ENCODE measurements at places on chromosomes 1 and 21.

GRCh38 chr1:84700070-84700469 is 9.8 kb upstream of the SSX2IP start:
- no peak overlapping the region for H3K4me3 ChIP-seq
- H3K4me1 ChIP-seq, result peaks cover 36% of the 10 kb centered on the region
- DNase-seq, result no peak
- H3K36me3 ChIP-seq, result no peaks in the 10 kb centered on the region

GRCh38 chr1:25804244-25804963 is 4.4 kb downstream of the SELENON start:
- peaks cover 66% of the 10 kb centered on the region for H3K4me1 ChIP-seq
- H3K27me3 ChIP-seq, result no peaks in the 10 kb centered on the region
- no peak overlapping the region for H3K4me3 ChIP-seq
- H3K36me3 ChIP-seq, result no peaks in the 10 kb centered on the region
- peak overlapping the region; percentile 68 for H3K27ac ChIP-seq

DNA sequence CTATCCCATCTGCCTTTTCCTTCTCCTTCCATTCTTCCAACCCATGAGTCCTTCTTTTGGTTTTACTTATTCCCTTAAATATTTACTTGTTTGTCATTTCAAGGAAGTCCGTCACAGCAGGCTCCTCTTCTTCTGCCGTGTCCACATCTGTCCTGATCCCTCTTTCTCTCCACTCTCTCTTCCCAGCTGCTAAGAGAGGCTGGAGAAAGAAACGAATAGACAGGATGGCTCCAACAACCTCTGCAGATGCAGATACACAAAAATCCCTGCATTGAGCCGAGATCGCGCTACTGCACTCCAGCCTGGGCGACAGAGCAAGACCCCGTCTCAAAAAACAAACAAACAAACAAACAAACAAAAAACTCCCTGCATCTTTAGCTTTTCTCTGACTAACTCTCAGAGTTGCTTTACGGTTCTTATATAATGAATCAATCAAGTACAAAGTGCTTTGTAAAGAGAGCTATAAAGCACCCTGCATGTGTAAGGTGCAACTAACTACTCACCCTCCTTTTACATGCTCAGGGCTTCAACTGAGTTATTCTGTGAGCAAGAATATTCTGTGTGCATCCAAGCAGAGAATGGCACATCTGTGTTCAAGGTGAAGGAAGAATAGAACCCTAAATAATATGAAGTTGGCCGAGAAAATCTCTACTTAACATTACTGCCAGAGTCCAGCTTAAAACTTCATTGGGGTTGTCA is 3.8 kb upstream of the SAMD13 start:
- H3K4me3 ChIP-seq, result peak overlapping the region; percentile 65
- H3K36me3 ChIP-seq, result no peaks in the 10 kb centered on the region
- H3K27me3 ChIP-seq, result no peaks in the 10 kb centered on the region
- H3K27ac ChIP-seq, result peak overlapping the region; percentile 77

DNA sequence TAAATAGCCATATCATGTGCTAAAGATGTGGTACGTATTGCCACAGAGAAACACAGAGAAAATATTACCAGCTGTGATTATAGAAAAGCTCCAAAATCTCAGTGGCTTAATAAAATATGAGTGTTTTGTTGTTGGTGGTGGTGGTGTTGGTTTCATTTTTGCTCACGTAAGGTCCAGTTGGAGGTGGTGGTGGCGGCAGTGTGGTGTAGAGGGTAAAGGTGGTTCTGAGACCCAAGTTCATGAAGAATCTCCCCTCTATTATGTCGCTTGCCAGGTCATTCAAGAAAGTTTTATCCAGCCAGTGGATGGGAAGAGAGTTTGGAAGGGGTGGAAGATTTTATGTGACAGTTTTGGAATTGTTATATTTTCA is 217.6 kb upstream of the SAMSN1 start:
- H3K36me3 ChIP-seq, result no peaks in the 10 kb centered on the region
- DNase-seq, result no peak
- no peaks in the 10 kb centered on the region for H3K4me1 ChIP-seq
- no peak overlapping the region for H3K4me3 ChIP-seq
- H3K27ac ChIP-seq, result no peak overlapping the region

DNA sequence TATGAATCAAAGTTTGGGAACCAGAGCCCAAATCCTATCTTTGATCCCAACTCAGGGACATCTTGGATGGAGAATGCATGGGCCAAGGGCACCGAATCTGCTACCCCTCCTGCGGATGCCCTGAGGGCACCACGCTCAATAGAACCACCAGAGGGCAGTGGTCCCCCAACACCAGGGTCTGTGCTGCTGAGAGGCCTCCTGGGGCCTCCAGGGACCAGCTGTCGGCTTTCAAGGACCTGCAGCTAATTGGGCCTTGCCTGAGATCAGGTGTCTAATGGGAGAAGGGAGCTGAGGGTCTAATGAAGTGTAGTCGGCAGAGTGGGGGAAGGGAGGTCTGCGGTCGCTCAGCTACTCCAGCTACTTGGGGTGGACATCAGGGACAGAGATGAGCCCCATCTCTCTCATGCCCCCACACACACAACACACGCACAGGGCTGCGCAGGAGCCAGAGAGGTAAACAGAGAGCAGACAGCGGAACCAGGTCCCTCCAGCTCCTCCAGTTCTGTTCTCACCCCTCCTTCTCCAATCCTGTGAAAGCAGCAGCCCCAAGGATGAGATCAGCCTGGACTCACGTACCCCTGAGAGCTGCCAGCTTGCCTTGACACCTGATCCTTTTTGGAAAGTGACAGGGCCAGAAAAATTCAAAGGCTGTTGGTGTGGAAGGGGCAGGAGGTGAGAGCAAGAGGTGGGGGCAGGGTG is 34.9 kb upstream of the PPP1R15B start:
- peaks cover 58% of the 10 kb centered on the region for H3K4me1 ChIP-seq
- no peak overlapping the region for H3K27ac ChIP-seq
- no peak for DNase-seq
- H3K27me3 ChIP-seq, result no peaks in the 10 kb centered on the region
- H3K36me3 ChIP-seq, result peaks cover 22% of the 10 kb centered on the region

DNA sequence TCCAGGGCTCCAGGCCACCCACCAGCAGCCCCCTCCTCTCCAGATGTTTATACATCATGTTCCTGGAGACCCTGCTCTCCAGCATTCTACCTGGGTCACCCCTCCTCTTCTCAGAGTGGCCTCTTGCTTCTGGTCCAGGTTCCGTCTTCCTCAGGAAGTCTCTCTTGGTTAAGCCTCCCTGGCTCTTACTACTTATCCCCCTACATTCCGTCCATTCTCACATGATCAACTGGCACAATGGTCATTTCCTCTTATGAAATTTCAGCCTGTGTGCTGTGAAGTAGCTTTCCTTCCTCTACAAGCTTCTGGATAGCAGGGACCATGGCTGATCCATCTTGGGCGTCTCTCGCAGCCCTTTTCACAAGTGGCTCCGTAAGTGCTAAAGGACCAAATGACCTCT is 33.9 kb upstream of the ATP2B4 start:
- no peaks in the 10 kb centered on the region for H3K36me3 ChIP-seq
- no peaks in the 10 kb centered on the region for H3K27me3 ChIP-seq
- H3K4me1 ChIP-seq, result peaks cover 8% of the 10 kb centered on the region
- no peak for DNase-seq

GRCh38 chr21:43733529-43734071 is 14.7 kb downstream of the PDXK start:
- no peaks in the 10 kb centered on the region for H3K27me3 ChIP-seq
- H3K4me3 ChIP-seq, result no peak overlapping the region
- peaks cover 54% of the 10 kb centered on the region for H3K4me1 ChIP-seq
- H3K36me3 ChIP-seq, result peaks cover 8% of the 10 kb centered on the region
- H3K27ac ChIP-seq, result peak overlapping the region; percentile 7

DNA sequence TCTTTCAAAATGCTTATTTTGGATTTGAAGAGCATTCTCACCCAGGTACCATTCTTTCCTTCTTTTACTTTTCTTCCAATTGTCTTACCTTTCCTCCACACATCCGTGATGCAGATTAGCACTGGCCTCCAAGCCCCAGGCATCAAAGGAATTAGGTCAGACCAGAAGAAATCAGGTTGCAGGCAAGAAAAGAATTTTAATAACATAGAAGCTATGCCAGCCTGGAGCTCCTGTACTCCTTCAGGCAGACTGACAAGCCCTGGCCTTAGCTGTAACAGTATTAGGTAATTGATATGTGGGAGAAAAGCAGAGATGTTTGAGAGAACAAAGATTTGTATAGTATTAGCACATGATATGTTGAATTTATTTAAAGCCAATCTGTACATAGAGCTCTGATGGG is 390.4 kb upstream of the ADGRL2 start:
- no peaks in the 10 kb centered on the region for H3K27me3 ChIP-seq
- no peak overlapping the region for H3K4me3 ChIP-seq
- no peak overlapping the region for H3K27ac ChIP-seq
- peaks cover 4% of the 10 kb centered on the region for H3K4me1 ChIP-seq
- no peak for DNase-seq

GRCh38 chr1:68361346-68361910 is 88.3 kb downstream of the RPE65 start:
- H3K27ac ChIP-seq, result no peak overlapping the region
- H3K4me1 ChIP-seq, result peaks cover 13% of the 10 kb centered on the region
- H3K36me3 ChIP-seq, result no peaks in the 10 kb centered on the region
- H3K4me3 ChIP-seq, result no peak overlapping the region

GRCh38 chr1:202283379-202283844 is 58.3 kb downstream of the UBE2T start:
- no peak overlapping the region for H3K4me3 ChIP-seq
- H3K27me3 ChIP-seq, result no peaks in the 10 kb centered on the region
- no peak for DNase-seq
- H3K4me1 ChIP-seq, result peaks cover 68% of the 10 kb centered on the region
- no peak overlapping the region for H3K27ac ChIP-seq
- H3K36me3 ChIP-seq, result no peaks in the 10 kb centered on the region

GRCh38 chr1:244211559-244211944 is 160.5 kb downstream of the ZBTB18 start:
- H3K4me1 ChIP-seq, result peaks cover 32% of the 10 kb centered on the region
- no peaks in the 10 kb centered on the region for H3K27me3 ChIP-seq
- H3K27ac ChIP-seq, result no peak overlapping the region

- H3K27ac ChIP-seq, result peak overlapping the region; percentile 99
- DNase-seq, result no peak
- H3K4me3 ChIP-seq, result peak overlapping the region; percentile 99
- peaks cover 49% of the 10 kb centered on the region for H3K36me3 ChIP-seq
- H3K27me3 ChIP-seq, result no peaks in the 10 kb centered on the region
Measured at GRCh38 chr1:157136133-157136532, 2.1 kb downstream of the ETV3 start.

DNA sequence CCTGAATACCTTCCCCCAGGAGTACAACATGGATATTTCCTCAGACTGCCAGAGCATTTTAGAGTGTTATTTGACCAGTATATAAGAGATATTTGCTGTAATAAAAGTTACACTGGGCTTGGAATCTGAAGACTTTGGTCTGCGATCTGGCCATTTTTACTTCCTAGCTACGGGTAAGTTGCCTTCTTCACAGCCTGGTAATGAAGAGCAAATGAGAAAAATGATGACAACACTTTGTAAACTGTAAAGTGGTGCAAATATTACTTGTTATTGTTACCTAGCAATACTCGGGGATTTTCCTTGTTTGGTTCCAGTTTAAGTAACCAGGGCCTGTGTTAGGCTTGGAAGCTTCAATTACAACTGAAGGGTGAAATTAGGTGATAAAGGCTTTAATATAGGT is 180.8 kb upstream of the LMO4 start:
- no peak for DNase-seq
- H3K4me3 ChIP-seq, result no peak overlapping the region
- peak overlapping the region; percentile 64 for H3K27ac ChIP-seq
- peaks cover 33% of the 10 kb centered on the region for H3K4me1 ChIP-seq

DNA sequence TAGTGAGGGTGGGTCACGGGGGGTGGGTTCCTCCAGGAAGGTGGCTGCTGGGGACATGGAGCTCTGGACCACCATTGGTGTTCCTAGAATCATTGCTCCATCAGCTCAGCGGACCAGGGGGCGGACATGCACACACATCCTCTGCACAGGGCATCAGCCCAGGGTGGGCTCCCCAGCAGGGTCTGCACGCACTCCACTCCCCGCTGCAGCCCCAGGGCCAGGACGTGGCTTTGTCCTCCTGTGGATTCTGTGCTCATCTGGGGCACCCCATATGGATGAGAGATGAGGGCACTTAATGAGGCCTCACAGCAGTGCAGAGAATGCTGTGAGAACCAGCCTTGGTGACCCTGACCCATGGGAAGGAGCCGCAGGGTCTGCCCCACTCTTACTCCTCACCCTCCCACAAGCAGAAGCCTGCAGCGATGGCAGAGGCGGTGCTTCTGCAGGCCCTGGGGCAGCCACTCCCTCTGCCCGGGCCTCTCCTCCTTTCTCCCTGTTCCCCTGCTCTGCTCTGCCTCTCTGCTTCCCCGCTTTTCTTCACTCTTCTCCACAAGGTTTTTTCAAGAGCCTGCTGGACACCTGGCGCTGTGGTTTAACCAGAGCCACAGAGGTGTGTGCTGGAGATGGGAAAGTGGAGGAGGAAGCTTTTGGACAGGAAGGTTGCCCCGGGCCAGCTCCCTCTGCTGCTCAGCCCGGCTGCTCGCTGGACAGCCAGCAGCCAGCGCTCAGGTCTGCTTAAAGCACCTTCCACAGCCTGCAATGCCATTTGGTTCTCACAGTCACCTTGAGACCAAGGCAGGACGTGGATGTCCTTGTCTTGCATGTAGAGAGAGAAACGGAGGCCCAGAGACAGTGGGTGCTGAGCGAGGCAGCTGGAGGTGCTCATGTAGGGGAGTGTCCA is 26.3 kb upstream of the PCBP3 start:
- no peak overlapping the region for H3K27ac ChIP-seq
- H3K27me3 ChIP-seq, result no peaks in the 10 kb centered on the region
- DNase-seq, result no peak

- no peak overlapping the region for H3K4me3 ChIP-seq
- H3K27me3 ChIP-seq, result no peaks in the 10 kb centered on the region
- H3K36me3 ChIP-seq, result peaks cover 6% of the 10 kb centered on the region
Measured at GRCh38 chr1:181094416-181095212, 6.1 kb downstream of the IER5 start.

GRCh38 chr1:212238552-212238951 is 46.7 kb upstream of the PPP2R5A start:
- H3K36me3 ChIP-seq, result no peaks in the 10 kb centered on the region
- no peak for DNase-seq
- no peaks in the 10 kb centered on the region for H3K27me3 ChIP-seq
- H3K27ac ChIP-seq, result peak overlapping the region; percentile 50

- H3K27me3 ChIP-seq, result no peaks in the 10 kb centered on the region
- no peak for DNase-seq
- H3K4me3 ChIP-seq, result no peak overlapping the region
- H3K4me1 ChIP-seq, result no peaks in the 10 kb centered on the region
- no peak overlapping the region for H3K27ac ChIP-seq
- H3K36me3 ChIP-seq, result no peaks in the 10 kb centered on the region
Measured at GRCh38 chr1:187648091-187648490, 819.3 kb downstream of the PLA2G4A start.

- H3K27me3 ChIP-seq, result no peaks in the 10 kb centered on the region
- H3K36me3 ChIP-seq, result no peaks in the 10 kb centered on the region
- H3K27ac ChIP-seq, result no peak overlapping the region
Measured at GRCh38 chr1:97451944-97452343, 468.9 kb downstream of the DPYD start.
